ENCODE measurements at places on chromosomes 12 and 14. TPM values are rescaled to one million over a fixed set of nuclear protein-coding genes. Genes with fewer than 3 reads are reported as not detected.

Gene IKZF4
- polyA plus RNA-seq, result 0.54 TPM

Gene NFE2
- 0.61 TPM for polyA plus RNA-seq

Gene SELPLG
- polyA plus RNA-seq, result 530 TPM

Gene RNF41
- 45.8 TPM for polyA plus RNA-seq

Gene DNAAF2
- polyA plus RNA-seq, result 15.7 TPM

Gene HEBP1
- 33.5 TPM for polyA plus RNA-seq

Gene RAD51AP1
- 0.73 TPM for polyA plus RNA-seq

Gene DEGS2
- 1.0 TPM for polyA plus RNA-seq

Gene PLEKHH1
- polyA plus RNA-seq, result not detected

Gene CFAP73
- polyA plus RNA-seq, result not detected

Gene BMAL2
- not detected for polyA plus RNA-seq

Gene CELA1
- 3.8 TPM for polyA plus RNA-seq

Gene DTX3
- 5.3 TPM for polyA plus RNA-seq

Gene PLEK2
- 4.1 TPM for polyA plus RNA-seq

Gene COX6A1
- polyA plus RNA-seq, result 648 TPM

Gene PHC1
- polyA plus RNA-seq, result 23.6 TPM

Gene BMP4
- polyA plus RNA-seq, result 0.24 TPM

Gene ESPL1
- not detected for polyA plus RNA-seq

Gene DPY19L2
- polyA plus RNA-seq, result not detected

Gene WNT1
- polyA plus RNA-seq, result 0.24 TPM

Gene HOXC9
- not detected for polyA plus RNA-seq

Gene AKAP6
- polyA plus RNA-seq, result 1.5 TPM

Gene CDK17
- 50.8 TPM for polyA plus RNA-seq

Gene KLRC4
- polyA plus RNA-seq, result not detected

Gene SALL2
- polyA plus RNA-seq, result 4.2 TPM

Gene HHIPL1
- not detected for polyA plus RNA-seq

Gene TMEM233
- not detected for polyA plus RNA-seq

Gene RBP5
- polyA plus RNA-seq, result not detected

Gene STYK1
- not detected for polyA plus RNA-seq

Gene LTA4H
- polyA plus RNA-seq, result 82.9 TPM

Gene RIMBP2
- not detected for polyA plus RNA-seq

Gene GNPTAB
- 33.5 TPM for polyA plus RNA-seq

Gene KDM5A
- 55.7 TPM for polyA plus RNA-seq

Gene RAB2B
- 9.9 TPM for polyA plus RNA-seq

Gene KRT73
- polyA plus RNA-seq, result 6.2 TPM

Gene TWF1
- polyA plus RNA-seq, result 18.6 TPM

Gene SYNDIG1L
- not detected for polyA plus RNA-seq

Gene CAPZA3
- not detected for polyA plus RNA-seq

Gene FAM181A
- polyA plus RNA-seq, result not detected

Gene SSTR1
- not detected for polyA plus RNA-seq

Gene LRRC43
- polyA plus RNA-seq, result not detected

Gene SPIC
- polyA plus RNA-seq, result not detected

Gene IL23A
- polyA plus RNA-seq, result 25.2 TPM

Gene BHLHE41
- not detected for polyA plus RNA-seq

Gene PTGES3
- 289 TPM for polyA plus RNA-seq

Gene ACVRL1
- polyA plus RNA-seq, result not detected
